WTC11 (cell line): ENCODE measurements at places on chromosomes 6 and 20. TPM values are rescaled to one million over a fixed set of nuclear protein-coding genes. Genes with fewer than 3 reads are reported as not detected.

FAM229B gene
- 19.7 to 26.4 TPM (median 20.0 TPM) in 3 replicates for total RNA-seq

SALL4 gene
- 156 to 204 TPM (median 203 TPM) in 3 replicates for total RNA-seq

SLC22A3 gene
- total RNA-seq: 2.2 to 4.1 TPM (median 2.4 TPM) in 3 replicates

PROKR2 gene
- total RNA-seq: 1.5 to 2.6 TPM (median 2.0 TPM) in 3 replicates

MLN gene
- total RNA-seq: not detected in 3 replicates

ULBP3 gene
- 4.0 to 6.0 TPM (median 5.6 TPM) in 3 replicates for total RNA-seq

EDN3 gene
- 0.09 to 0.25 TPM (median 0.13 TPM) in 3 replicates for total RNA-seq

LY6G6C gene
- 0.21 to 0.35 TPM in 2 of 3 replicates, not detected in the other for total RNA-seq

ESR1 gene
- 0.32 to 1.3 TPM (median 0.98 TPM) in 3 replicates for total RNA-seq

PEX3 gene
- 13.5 to 15.7 TPM (median 15.4 TPM) in 3 replicates for total RNA-seq

CDKAL1 gene
- 20.6 to 21.9 TPM (median 21.6 TPM) in 3 replicates for total RNA-seq

PTCRA gene
- not detected in 3 replicates for total RNA-seq

CFAP206 gene
- not detected in 3 replicates for total RNA-seq

BPIFB4 gene
- total RNA-seq: not detected in 3 replicates

PLEKHG1 gene
- total RNA-seq: 2.6 to 3.5 TPM (median 2.7 TPM) in 3 replicates

CHRNA4 gene
- total RNA-seq: 2.5 to 5.7 TPM (median 4.8 TPM) in 3 replicates

PRPF6 gene
- total RNA-seq: 79.4 to 84.6 TPM (median 80.5 TPM) in 3 replicates

VIP gene
- not detected in 3 replicates for total RNA-seq

CST3 gene
- 52.1 to 68.5 TPM (median 60.8 TPM) in 3 replicates for total RNA-seq

SNAP25 gene
- total RNA-seq: 0.41 to 0.72 TPM (median 0.57 TPM) in 3 replicates

RPP21 gene
- 64.1 to 75.5 TPM (median 72.8 TPM) in 3 replicates for total RNA-seq

BAG2 gene
- 7.5 to 8.0 TPM (median 8.0 TPM) in 3 replicates for total RNA-seq

PRR18 gene
- 0.16 to 0.52 TPM (median 0.39 TPM) in 3 replicates for total RNA-seq

SCRT2 gene
- total RNA-seq: 0.14 to 0.20 TPM (median 0.16 TPM) in 3 replicates

NRSN1 gene
- total RNA-seq: not detected in 3 replicates

ADTRP gene
- 0.44 to 0.98 TPM (median 0.50 TPM) in 3 replicates for total RNA-seq

TNNC2 gene
- total RNA-seq: 2.7 to 3.6 TPM (median 3.0 TPM) in 3 replicates

LZTS3 gene
- total RNA-seq: 32.6 to 39.4 TPM (median 38.7 TPM) in 3 replicates

MEP1A gene
- 0.09 TPM in 1 of 3 replicates, not detected in the others for total RNA-seq

LGSN gene
- 0.11 to 0.35 TPM (median 0.18 TPM) in 3 replicates for total RNA-seq

DEFB127 gene
- total RNA-seq: not detected in 3 replicates

NPBWR2 gene
- not detected in 3 replicates for total RNA-seq

GCM1 gene
- total RNA-seq: 0.09 TPM in 1 of 3 replicates, not detected in the others

CNBD2 gene
- total RNA-seq: 2.2 to 3.8 TPM (median 2.9 TPM) in 3 replicates

SLC22A16 gene
- 0.34 TPM in 1 of 3 replicates, not detected in the others for total RNA-seq

IYD gene
- total RNA-seq: 0.07 TPM in 1 of 3 replicates, not detected in the others

CFAP61 gene
- 0.18 to 0.61 TPM in 2 of 3 replicates, not detected in the other for total RNA-seq

HLA-DRB1 gene
- total RNA-seq: 1.4 to 2.3 TPM (median 2.1 TPM) in 3 replicates

CDSN gene
- not detected in 3 replicates for total RNA-seq
